Ascending aorta (tissue), 2 donors: ENCODE measurements at places on chromosomes 7 and 10.

DNA sequence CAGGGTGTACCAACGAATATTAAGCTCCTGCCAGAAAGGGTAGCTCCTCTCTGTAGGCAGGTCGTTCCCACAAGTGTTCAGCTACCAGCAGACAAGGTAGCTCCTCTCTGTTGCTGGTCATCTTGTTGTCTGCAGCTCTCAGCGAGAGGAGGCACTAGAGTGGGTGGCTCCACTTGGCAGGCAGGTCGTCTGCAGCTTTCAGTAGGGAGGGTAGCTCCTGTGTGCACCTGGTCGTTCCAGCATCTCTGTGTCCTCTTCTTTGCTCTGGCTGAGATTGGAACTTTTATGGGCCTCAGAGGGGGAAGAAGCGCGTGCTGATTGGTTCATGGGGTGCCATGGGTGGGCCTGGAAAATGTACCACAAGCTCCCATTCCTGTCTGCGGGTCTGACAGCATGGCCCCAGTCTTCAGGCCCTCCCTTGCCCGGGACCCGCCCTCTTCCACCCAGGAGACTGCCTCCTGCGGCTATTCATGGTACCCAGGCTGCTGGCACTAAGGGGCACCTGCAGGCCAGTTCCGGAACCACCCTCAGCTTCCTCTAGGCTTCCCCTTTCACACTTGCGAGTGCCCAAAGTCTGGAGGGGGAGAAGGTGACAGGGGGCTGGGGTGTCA, 63.9 kb upstream of the CACNA2D1 start:
- H3K4me3 ChIP-seq = no peak overlapping the region
- H3K27me3 ChIP-seq = no peaks in the 10 kb centered on the region
- H3K36me3 ChIP-seq = no peaks in the 10 kb centered on the region
- no peak overlapping the region for H3K27ac ChIP-seq

DNA sequence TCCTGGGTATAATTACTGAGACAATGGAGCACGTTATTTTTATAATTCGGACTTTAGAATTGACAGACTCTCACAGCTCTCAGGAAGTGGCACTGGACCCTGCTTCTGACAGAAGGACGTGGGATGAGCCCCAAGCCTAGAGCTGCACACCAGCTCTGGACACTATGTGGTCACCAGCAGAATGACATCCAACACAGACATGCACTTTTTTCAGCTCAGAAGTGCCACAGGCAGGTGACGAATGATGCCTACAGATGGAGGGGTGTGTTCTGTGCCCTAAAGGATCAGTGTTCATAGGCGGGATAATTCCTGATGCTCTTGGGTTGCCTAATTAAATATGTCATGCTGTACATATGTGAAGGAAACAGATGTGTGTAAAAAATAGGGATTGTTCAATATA, 87.9 kb downstream of the VIPR2 start:
- no peak overlapping the region for H3K4me3 ChIP-seq
- H3K4me1 ChIP-seq = no peaks in the 10 kb centered on the region
- DNase-seq = no peak
- no peak overlapping the region for H3K27ac ChIP-seq
- no peaks in the 10 kb centered on the region for H3K27me3 ChIP-seq

DNA sequence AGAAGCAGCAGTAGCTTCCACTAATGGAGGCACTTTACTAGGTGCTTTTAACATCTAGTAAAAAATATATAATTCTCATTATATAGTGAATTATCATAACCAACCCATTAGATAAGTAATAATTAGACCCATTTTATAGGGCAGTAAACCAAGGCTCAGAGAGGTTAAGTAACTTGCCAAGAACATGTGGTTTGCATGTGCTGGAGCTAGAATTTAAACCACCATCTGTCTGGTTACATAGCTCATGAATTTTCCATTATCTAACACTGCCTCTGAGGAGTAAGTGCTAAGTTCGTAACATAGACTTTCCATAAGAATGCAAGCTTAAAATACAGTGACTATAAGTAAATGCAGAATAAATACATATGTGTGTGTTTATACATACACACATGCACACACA, 41.9 kb downstream of the CREB3L2 start:
- H3K27me3 ChIP-seq = no peaks in the 10 kb centered on the region
- peaks cover 5% of the 10 kb centered on the region for H3K36me3 ChIP-seq

DNA sequence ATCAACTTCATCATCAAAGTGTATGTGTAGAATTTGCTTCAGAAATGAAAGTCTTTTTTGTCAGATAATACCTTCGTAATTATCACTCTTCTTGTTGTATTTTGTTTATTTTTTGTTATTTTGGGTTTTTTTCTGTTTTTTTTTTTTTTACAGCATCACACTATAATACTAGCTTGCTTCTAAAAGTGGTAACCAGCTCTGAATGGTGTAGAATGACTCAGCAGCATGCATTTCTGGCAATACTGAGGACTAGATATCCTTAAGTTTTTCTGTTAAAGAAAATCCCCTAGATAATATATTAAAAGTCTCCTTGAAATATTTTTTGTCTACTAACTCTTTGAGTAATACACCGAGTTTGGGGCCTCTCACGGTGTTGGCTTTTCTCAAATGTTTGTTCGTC, 109.1 kb downstream of the LMBR1 start:
- no peaks in the 10 kb centered on the region for H3K27me3 ChIP-seq
- H3K4me1 ChIP-seq = no peaks in the 10 kb centered on the region
- no peak overlapping the region for H3K4me3 ChIP-seq
- H3K36me3 ChIP-seq = no peaks in the 10 kb centered on the region

DNA sequence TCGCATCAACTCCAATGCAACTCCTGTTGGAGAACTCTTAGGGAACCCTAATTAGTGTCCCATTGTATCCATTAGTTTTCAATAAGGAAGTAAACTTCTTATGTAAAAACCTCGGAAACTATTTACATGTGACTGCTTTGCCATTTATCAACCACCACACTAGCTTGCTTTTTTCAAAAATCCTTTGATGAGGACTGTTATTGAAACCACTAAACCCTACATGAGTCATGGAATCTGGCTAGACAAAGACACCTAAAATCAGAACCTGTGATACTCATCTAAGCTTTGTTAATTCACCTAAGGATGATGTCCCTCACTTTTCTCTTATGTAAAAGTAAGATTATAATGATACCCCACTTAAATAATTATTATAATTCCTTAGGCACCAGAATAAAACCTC, 414.1 kb upstream of the ETV1 start:
- H3K4me3 ChIP-seq = no peak overlapping the region
- no peaks in the 10 kb centered on the region for H3K36me3 ChIP-seq
- no peaks in the 10 kb centered on the region for H3K27me3 ChIP-seq
- no peak for DNase-seq
- no peak overlapping the region for H3K27ac ChIP-seq

DNA sequence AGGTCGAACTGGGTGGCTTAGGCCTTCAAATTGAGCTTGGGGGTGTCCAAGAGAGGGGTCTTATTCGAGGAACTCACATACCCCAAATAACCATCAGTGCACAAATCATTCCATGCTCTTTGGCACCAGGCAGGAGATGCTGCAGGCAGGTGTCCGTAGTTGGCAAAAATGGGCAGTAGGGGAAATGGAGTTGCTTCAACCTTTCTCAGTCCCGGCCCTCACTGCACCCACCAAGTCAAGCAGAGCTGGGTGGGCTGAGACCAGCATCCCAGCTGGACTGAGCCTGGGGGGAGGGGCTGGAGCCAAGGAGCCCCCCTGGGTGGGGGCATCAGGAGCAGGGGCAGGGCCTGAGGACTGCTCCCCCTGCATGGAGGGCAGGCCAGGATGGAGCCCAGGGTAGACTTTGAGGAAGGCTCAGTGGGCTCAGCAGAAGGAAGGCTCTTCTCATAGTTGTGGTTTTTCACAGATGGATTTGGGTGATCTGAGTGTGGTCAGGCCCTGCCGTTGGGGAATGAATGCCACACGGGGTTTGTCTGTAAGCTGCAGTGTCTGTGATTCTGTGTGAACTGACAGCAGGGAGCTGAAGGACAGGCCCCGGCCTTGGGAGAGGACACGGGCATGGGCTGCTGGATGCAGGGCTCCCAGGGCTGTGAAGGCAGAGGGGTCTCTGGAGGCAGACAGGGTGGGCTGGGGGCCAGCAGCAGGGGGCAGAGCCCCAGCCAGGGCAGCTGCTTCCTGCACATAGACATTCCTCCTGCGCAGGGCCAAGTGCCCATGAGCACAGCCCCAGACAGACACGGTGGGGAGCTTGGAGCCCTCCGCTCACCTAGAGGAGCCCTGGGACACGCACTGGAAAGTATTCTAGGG, 144.5 kb downstream of the ADCY1 start:
- H3K4me1 ChIP-seq = no peaks in the 10 kb centered on the region
- peaks cover 9% of the 10 kb centered on the region for H3K36me3 ChIP-seq
- DNase-seq = no peak
- no peak overlapping the region for H3K4me3 ChIP-seq

DNA sequence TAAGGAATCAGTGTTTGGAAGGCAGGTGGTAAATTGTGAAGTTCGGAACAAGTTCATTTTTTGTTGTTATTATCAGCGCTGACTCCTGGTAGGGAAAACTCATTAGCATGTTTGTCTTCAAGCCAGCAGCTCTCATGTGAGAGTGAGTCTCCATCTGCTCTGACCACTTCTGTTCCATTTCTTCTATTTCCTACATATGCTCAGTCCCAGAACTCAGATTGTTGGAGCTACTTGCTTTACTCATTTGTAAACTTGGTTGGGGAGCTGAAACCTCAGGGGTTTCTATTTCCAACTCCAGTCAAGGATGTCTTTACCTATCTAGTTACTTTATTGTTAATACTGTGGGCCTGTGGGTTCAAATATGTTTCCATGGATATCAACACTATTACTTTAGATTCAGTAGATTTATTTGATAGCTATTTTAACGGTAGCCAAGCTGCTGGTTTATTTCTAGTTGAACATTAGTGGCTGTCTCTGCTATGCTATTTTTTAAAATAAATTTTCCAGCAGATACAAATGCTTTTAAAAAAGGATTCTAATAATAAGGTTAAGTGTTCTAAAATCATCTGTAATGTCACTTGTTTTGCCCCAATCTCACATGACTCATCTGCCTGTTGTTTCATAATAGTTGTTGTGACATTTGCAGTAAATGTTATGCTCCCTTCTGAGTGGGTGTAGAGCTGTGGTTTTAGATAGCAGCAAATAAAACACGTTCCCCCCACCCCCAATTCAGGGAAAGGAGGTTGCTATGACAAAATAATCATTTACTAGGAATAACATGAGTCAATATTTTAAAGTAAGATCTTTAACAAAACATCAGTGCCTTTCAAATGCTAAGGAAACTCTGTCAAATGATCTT, 143.3 kb downstream of the HDAC9 start:
- H3K4me1 ChIP-seq = no peaks in the 10 kb centered on the region
- no peak for DNase-seq
- H3K27ac ChIP-seq = peak overlapping the region; percentile 55
- no peaks in the 10 kb centered on the region for H3K36me3 ChIP-seq

GRCh38 chr10:4205113-4205512, 420.1 kb upstream of the KLF6 start:
- no peak for DNase-seq
- H3K4me1 ChIP-seq = no peaks in the 10 kb centered on the region
- H3K27me3 ChIP-seq = no peaks in the 10 kb centered on the region
- H3K4me3 ChIP-seq = no peak overlapping the region
- no peak overlapping the region for H3K27ac ChIP-seq

- peaks cover 5% of the 10 kb centered on the region for H3K4me1 ChIP-seq
- H3K36me3 ChIP-seq = no peaks in the 10 kb centered on the region
- peak overlapping the region; percentile 21 for H3K4me3 ChIP-seq
- no peak for DNase-seq
- no peaks in the 10 kb centered on the region for H3K27me3 ChIP-seq
- peak overlapping the region; percentile 33 for H3K27ac ChIP-seq
Measured at GRCh38 chr7:158432369-158433341, 155.0 kb downstream of the PTPRN2 start.

GRCh38 chr10:124916098-124916584, 25.8 kb upstream of the ZRANB1 start:
- H3K36me3 ChIP-seq = no peaks in the 10 kb centered on the region
- H3K4me3 ChIP-seq = peak overlapping the region; percentile 96
- DNase-seq = no peak
- peak overlapping the region; percentile 98 for H3K27ac ChIP-seq

- DNase-seq = no peak
- no peak overlapping the region for H3K4me3 ChIP-seq
- H3K4me1 ChIP-seq = peaks cover 9% of the 10 kb centered on the region
- H3K27ac ChIP-seq = no peak overlapping the region
- H3K27me3 ChIP-seq = no peaks in the 10 kb centered on the region
- peaks cover 50% of the 10 kb centered on the region for H3K36me3 ChIP-seq
Measured at GRCh38 chr7:44062180-44062902, 3.0 kb downstream of the PGAM2 start.

DNA sequence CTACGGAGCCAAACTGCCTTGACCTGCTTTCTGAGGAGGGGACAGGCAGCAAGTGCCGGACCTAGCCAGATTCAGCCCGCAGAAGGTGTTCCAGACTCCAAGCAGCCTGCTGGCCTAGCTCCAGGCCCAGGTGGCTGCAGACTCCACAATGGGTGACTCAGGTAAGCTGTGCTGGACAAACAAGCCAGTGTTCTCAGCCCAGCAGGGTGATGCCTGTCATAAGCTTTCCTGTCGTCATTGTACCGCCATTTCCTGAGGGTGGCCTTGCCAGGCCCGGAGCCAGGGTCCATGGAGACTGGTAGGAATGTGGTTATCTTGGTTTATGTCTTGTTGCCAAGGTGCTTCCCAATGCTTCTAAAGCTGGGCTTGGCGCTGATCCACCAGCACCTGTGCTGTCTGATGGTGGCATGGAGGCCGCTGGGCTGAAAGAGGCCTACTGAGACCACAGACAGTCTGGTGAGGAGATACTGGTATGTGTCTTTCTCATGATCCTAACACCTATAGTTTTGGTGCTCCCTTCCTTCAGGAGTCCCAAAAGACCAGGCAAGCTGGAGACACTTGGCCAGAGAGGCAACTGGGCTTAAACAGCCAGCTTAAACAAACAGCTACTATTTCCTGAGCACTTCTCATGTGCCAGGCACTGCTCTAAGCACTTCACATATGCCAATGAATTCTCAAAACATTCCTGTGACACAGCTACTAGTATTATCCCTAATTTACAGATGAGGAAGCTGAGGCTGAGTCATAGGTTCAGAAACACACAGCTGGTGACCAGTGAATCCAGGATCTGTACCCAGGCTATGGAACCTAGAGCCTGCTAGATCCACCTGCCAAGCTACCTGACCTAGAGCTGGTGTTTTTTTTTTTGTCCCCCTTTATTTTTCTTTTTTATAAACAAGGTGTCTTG, 42.0 kb downstream of the ZC3HC1 start:
- peak; percentile 28 for DNase-seq
- H3K4me3 ChIP-seq = no peak overlapping the region
- H3K27me3 ChIP-seq = no peaks in the 10 kb centered on the region
- H3K36me3 ChIP-seq = no peaks in the 10 kb centered on the region
- H3K27ac ChIP-seq = peak overlapping the region; percentile 75
